ENCODE measurements at places on chromosomes 11 and 22.

- no peak for DNase-seq
Measured at GRCh38 chr11:122808478-122808869, 29.8 kb upstream of the CRTAM start.

- DNase-seq: no peak
Measured at GRCh38 chr11:26037716-26038115, 294.2 kb upstream of the ANO3 start.

- DNase-seq: no peak
Measured at GRCh38 chr11:71371674-71372069, 76.5 kb downstream of the DHCR7 start.

DNA sequence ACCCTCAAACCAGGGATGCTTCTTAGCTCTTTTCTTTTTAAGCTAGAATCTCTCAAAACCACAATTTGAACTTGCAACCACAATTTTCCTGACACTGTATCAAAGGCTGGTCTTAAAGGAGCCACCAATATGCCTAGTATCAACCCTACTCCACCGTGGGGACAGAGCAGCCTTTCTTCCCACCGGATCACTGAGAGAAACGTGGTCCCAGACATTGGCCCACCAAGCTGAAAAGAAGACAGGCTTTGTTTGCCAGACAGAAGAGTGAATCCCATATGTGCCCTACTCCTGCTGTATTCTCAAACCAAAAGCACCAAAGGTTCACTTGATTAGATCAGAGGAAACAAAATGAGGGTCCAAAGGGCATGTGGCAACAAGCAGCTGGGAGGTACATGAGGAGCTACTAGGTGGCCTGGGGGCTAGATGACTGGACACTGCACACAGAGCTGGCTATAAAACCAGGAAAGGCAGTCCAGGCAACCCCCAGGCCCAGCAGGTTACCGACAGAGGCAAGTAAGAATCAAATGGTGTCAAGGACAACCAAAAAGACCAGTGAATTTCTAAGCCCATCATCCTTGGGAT is 3.6 kb upstream of the VWCE start:
- DNase-seq: no peak

- no peak for DNase-seq
Measured at GRCh38 chr22:44246615-44247326, 66.0 kb downstream of the SHISAL1 start.

- DNase-seq: no peak
Measured at GRCh38 chr11:1234054-1234720, 11.3 kb downstream of the MUC5B start.

GRCh38 chr11:65559951-65560537 is 1.9 kb upstream of the LTBP3 start:
- DNase-seq: no peak

Measured in fibroblast of skin of left biceps (primary cell).